Activated T-helper 1 cell treated with anti-CD3 and anti-CD28 coated beads, Interleukin-2, amount 50 U/mL, for 16 hours (primary cell): ENCODE measurements at places on chromosomes 16 and 17.

GRCh38 chr17:78140169-78141051 lies 5.8 kb upstream of the C17orf99 start:
- DNase-seq: peak; percentile 84

GRCh38 chr17:2369551-2370210 lies 31.2 kb downstream of the MNT start:
- DNase-seq: no peak

DNA sequence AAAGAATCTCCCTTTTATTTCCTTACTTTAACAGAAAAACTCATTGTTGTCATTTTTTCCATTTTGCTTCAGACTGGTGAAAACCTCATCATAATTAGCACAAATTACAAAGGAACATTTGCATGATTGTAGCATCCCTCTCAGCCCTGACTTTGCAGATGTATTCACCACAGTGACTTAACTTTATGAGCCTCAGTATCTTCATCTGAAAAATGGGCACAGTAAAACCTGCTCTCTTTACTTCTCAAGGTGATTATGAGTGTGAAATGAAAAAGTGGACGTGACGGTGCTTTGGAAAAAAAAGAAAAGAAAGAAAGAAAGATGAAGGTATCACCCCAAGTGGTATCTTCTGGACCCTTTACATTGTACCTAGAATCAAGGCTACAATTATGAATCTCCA lies 193.4 kb upstream of the TOX3 start:
- no peak for DNase-seq

GRCh38 chr17:35766489-35766877 lies 5.8 kb downstream of the C17orf50 start:
- no peak for DNase-seq

DNA sequence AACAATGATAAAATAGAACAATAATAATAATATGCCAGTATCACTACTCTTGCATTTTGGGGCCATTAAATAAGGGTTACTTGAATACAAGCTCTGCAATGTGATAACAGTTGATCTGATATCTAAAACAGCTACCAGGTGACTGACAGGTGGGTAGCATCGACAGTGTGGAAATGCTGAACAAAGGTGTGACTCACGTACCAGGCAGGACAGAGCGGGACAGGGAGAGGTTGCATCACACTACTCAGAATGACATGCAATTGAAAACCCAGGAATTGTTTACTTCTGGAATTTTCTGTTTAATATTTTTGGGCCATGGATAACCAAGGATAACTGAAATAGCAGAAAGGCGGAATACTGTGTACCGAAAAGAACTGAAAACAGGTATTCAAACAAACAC lies 15.8 kb upstream of the ZNF19 start:
- no peak for DNase-seq

DNA sequence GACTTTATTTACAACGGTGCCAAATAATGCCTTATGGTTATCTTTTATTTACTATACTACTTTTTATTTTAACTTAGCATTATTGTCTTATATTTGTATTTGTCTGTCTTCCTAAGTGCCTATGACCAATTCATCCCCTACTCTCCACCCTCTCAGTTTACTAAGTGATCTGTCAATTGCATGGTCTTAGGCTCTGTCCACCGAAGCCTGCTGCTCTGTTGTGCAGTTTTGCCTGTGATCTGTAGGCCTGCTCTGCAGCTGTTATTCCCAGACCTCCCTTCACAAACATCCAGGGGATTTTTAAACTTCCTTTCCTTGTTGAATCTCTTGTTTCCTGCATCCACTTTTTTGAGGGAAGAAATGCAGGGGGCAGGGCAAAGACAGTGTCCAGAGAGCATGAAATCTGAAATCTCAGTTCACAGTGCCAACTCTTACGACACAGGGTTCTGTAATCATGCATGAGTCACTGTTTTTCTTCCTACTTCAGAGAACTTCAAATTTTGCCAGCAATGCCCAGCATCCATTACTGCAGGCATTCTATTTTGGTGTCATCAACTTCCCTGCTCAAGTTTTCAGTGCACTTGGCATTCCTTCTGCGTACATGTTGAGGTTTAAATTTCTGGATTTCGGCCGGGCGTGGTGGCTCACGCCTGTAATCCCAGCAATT lies 11.4 kb downstream of the SLFN5 start:
- no peak for DNase-seq

GRCh38 chr17:38705803-38706504 lies 881 bp downstream of the MLLT6 start:
- DNase-seq: no peak

GRCh38 chr17:11768981-11769380 lies 170.7 kb downstream of the DNAH9 start:
- no peak for DNase-seq

- no peak for DNase-seq
These were observed 19.3 kb upstream of the RBFOX3 start for GRCh38 chr17:79630126-79630525.

DNA sequence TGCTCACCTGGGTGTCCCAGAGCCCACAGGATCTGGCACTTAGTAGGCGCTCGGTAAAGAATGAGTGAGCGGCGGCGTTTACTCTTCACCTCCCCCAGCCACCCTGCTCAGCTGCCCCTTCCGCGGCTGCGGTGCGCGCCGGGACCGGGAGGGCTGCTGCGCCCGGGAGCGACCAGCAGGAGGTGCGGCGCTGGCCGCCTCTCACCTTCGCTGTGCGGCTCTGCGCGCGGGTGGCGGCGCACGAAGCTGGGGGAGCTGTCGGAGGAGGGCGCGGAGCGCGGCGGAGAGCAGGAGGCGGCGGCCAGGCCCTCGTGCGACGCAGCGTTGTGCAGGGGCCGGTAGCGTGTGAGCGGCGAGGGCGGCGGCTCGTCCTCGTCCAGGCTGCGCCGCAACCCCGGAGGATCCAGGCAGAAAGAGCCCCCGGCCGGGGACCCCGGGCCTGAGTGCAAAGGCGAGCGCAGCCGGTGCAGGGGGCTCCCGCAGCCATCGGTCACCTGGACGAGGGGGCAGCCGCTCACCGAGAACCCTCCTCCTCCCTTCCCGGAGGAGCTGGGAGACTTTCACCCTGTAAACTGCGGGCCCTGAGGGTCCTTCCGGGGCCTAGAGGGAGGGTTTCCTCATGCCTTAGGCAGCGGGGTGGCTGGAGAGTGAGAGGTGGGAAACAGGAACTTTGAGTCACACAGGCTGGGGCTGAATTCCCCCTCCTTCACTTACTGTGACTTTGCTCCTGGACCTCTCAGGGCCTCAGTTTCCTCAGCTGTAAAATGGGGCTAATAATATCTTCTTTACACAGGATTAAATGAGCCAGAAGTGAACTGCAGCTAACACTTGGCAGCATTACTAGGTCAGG lies 12.5 kb downstream of the SAMD14 start:
- peak; percentile 39 for DNase-seq

DNA sequence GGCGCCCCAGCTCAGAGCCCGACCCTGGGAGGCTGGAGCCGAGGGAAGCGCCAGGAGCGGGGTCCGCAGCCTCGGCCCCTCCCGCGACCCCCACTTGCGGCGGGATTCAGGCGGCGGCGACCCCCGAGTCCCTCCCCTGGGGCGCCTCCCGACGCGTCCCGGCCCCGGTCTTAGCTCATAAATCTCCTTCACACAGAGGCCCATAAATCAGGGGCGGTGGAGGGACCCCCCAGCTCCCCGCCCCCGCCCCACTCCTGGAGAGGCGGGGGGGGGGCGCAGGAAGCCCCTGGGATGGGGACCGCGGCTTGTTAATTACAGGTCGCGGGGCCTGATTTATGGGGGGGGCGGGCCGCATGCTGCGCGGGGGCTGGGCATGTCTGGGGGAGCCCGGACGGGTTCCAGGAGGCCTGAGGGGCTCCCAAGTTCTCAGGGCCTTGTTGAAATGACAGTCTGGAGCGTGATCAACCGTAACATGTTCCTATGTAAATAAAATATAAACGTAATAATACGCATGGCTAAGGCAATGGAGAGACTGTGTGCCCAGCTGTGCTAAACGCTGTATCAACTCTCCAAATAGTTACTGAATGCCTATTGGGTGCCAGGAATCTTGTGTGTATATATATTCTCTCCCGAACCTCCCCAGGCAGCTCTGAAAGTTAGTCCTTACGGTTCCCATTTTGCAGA lies 10.0 kb upstream of the BHLHA9 start:
- DNase-seq: no peak

DNA sequence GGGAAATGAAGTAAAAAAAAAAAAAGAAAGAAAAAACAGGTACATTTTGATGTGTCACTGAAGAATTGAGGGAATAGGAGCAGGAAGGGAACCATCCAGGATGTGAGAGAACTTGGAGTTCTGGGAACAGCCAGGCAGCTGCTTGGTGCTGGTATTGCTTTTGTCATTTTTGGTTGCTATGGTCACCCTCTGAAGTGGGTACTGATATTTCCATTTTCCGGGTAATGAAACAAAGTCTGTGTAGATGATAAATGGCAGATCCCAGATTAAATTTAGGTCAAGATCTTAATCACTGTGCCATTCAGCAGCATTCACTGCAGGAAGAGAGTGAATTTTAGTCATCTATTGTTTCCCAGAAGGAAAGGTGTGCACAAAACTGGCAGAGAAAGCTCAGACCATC lies 93.6 kb downstream of the ABCA8 start:
- no peak for DNase-seq

DNA sequence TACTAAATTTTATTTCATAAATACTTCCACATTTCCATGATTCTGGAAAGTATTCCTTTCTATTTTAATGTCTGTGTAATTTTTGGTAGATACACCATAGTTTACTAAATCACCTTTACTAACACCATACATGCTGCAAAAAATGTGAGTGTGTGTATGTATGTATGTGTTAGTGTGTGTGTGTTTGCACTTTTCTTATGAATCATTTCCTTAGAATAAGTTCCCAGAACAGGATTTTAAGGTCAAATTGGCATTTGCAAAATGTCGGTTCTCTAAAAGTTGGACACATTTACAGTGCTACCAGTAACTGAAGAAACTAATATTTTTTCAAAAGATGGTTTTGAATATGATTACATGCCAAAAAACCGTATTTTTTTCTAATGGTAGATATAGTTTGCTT lies 137.1 kb downstream of the CYB561 start:
- DNase-seq: no peak

- no peak for DNase-seq
These were observed 571 bp downstream of the TIMP2 start for GRCh38 chr17:78924481-78925151.

DNA sequence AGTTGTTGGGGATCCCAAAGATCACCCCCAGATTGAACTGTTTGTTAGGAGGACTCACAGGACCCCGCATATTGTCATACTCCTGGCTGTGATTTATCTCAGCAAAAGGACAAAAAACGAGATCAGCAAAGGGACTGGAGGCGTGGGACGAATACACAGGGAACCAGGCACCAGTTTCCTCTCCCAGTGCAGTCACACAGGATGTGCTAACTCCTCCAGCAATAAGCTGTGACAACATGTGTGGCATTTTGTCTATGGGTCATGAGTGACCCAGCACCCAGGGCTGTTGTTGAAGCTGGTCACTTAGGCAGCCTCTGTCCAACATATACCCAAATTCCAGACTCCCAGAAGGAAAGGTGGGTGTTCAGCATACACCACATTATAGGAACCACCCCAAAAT lies 60.9 kb downstream of the CPPED1 start:
- no peak for DNase-seq

DNA sequence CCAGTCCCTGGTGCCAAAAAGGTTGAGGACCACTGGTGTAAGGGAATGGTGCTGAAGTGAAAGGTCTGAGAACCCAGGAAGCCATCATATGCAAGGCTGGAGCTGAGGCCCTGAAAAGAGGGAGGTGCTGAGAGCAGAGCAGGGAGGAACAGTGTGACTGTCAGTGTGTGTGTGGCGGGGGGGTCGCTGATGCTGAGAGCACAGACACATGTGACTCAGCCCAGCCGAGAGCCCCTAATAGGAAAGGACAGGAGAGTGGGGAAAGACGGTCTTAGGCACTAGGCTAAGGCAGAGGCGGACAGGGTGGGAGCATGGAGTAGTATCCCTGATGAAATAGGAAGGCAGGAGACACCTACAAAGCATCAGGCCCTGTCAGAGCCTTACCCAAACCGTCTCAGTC lies 1.2 kb downstream of the B9D1 start:
- no peak for DNase-seq

DNA sequence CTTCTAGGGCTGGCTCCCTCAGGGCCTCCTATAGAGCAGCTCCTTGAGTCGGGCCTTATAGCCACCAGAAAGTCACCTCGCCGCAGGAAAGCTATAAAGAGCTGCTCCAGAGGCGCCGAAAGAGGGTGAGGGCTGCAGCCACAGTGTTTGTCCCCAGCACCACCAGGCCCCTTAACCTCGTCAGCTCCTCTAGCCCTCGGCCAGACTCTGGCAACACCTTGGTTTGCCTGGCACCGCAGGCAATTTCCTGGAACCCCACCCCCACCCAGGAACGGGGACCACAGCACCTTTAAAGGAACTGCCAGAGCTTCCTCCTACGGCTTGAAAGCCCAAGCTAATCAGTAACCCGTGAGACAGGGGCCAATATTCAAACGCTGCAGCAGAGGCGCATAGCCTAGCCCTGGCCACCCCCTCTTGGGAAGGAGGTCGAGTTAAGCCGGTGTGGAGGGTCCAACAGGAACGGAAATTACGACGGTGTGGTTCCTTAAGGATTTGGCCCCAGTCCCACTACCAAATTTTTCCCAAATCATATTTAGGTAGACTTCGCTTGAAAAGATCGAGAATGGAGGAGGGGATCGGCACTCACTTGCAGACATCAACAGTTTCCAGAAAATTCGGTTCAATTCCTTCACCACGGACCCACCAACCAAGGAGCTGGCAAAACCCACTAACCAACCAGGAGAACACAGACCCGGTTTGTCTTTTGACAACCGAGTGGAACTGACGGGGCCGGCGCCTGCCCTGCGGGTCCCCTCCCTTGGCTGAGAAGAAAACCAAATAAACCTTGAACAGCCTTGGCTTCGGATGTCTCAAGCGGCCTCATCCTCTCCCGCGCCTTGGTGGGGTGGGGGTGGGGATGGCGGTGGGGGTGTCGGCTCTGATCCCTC lies 3.0 kb downstream of the HOXB6 start:
- DNase-seq: no peak

DNA sequence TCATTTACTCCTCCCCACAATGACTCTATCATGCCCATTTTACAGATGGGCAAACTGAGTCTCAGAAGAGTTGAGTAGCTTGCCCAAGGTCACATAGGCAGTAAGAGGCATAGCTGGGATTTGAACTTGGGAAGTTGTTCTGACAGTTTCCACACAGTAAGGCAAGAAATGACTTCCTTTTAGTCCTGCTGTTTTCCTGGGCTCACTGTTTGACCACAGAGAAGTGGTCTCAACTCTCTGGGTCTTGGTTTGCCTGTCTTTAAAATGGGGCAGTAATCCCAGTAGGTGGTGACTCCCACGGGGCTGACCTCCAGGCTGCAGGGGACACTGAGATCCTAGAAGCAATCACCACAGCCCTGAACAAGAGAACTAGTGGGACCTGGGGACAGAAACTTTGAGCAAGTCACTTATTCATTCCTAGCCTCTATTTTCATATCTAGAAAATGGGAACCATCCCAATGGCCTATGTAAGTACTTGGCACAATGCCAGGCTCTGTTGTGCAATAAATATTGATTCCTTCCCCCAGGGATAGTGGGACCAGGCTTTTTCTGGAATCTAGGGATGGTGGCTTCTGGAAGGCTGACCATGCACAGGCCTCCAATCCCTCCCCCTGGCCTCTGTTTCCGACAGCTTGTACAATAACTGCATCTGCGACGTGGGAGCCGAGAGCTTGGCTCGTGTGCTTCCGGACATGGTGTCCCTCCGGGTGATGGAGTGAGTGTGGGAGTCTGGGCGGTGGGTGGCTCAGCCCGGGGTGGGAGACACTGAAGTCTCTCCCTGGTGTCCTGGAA lies 20.5 kb downstream of the DEXI start:
- no peak for DNase-seq

GRCh38 chr17:8724451-8724850 lies 20.2 kb downstream of the CCDC42 start:
- no peak for DNase-seq

GRCh38 chr16:89150981-89151380 lies 20.6 kb upstream of the CDH15 start:
- no peak for DNase-seq

GRCh38 chr17:75535119-75535537 lies 9.6 kb downstream of the LLGL2 start:
- peak; percentile 35 for DNase-seq
